ENCODE measurements at places on chromosomes 7 and 10.

DNA sequence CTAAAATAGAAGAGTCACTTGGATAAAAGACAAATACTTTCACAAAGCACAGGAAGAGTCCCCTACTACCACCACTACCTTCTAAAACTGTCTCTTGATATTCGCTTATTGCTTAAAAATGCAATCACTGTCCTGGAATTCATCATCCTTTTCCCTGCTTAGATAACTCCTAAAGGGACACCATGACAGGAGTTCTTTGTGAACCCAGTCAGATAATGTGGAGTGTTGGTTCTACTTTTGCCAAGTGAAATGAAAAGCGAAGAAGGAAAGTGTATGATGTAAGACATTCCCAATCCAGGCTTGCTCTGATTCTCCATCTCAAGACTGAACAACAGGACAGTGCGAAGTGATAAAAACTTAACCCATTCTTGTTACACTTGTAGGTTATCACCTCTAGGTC, 103.0 kb downstream of the MTERF1 start:
- no peak for DNase-seq

GRCh38 chr10:30959836-30960210, 71.8 kb downstream of the ZNF438 start:
- no peak for DNase-seq

DNA sequence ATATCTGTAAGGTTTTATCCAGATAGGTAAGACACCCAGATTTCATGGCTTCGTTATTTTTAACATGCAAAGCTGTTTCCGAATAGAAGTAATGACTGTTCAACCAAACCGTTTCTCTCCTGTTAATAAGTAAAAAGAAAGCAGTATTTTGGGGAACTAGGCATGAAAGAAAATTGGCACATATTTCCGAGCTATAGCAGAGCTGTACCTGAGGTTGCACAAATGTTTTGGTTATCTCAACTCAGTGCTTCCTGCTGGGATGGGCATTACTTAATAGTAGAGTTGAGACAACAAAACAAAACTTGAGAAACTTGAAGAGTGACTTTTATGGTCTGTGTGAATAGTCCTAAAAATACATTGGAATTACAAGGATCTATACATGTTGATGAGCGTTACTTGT, 564.3 kb upstream of the SORCS1 start:
- DNase-seq: no peak

DNA sequence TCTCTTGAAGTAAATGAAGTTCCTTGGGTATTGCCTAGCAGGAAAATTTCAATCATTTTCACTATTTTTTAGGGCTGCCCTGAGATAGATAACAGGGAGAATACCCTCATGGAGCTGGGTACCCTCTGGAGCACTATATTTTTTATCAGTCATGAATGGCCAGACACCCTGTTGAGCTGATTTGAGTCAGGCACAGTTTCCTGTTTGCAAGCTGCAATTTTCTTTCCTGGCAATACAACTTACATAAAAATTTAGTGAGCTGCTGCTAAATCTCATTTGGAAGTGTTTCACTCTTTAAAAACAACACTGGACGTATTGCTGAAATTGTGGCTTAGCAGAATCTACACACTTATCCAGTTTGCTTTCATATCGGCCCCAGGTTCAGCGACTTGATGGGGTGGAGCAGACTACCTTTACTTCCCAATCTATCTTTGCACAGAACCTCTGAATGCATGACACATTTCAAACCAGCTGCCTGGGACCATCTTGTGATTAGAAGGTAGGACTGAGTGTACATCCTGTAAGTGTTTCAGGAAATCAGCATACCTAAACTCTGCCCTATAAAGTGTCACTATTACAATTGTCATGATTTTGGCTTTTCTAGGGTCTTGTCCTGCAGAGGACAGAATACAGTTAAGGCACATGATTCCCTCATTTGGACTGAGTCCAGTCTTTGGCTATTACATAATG, 125.7 kb upstream of the FAM3C start:
- DNase-seq: no peak

- DNase-seq: no peak
These were observed 4.2 kb downstream of the NOS3 start for GRCh38 chr7:150994838-150995510.

DNA sequence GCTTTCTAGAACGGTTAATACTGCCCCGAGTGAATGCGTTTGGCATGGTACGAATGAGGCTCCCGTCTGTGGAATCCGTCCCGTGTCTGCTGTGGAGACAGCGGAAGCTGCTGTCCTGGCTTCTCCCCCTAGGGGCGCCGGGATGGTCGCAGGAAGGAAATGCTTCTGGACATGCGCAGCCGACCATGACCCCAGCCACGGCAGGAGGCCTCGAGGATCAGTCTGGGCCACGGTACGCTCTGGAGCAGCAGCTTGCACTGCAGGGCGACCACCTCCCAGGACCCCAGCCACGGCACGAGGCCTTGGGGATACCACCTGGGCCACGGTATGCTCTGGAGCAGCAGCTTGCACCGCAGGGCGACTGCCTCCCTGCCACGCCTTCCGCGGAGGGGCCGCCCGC, 107.9 kb downstream of the CYTH3 start:
- DNase-seq: no peak

GRCh38 chr7:69402696-69403095, 195.6 kb upstream of the AUTS2 start:
- no peak for DNase-seq

- no peak for DNase-seq
These were observed 16.1 kb downstream of the USP6NL start for GRCh38 chr10:11595395-11595692.

- DNase-seq: no peak
These were observed 112.3 kb downstream of the VWC2 start for GRCh38 chr7:49885593-49886285.

DNA sequence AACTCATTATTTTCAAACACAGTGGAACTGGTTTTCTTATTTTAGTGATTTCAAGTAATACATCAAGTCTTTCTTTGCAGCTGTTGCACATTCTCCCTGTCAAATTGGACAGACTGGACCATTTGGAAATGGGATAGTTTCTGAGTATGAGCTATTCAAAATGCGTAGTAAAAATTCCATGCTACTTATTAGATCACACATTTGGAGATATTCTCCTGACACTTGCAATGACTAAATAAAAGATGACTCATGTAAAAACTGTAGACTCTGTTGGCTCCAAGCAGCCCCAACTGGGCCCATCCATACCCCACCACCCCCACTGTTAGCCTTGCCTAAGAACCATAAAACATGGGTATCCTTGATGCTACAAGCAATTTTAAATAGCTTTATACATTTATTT, 25.9 kb upstream of the BICC1 start:
- no peak for DNase-seq

GRCh38 chr7:149196705-149197171, 1.4 kb downstream of the ZNF282 start:
- no peak for DNase-seq

DNA sequence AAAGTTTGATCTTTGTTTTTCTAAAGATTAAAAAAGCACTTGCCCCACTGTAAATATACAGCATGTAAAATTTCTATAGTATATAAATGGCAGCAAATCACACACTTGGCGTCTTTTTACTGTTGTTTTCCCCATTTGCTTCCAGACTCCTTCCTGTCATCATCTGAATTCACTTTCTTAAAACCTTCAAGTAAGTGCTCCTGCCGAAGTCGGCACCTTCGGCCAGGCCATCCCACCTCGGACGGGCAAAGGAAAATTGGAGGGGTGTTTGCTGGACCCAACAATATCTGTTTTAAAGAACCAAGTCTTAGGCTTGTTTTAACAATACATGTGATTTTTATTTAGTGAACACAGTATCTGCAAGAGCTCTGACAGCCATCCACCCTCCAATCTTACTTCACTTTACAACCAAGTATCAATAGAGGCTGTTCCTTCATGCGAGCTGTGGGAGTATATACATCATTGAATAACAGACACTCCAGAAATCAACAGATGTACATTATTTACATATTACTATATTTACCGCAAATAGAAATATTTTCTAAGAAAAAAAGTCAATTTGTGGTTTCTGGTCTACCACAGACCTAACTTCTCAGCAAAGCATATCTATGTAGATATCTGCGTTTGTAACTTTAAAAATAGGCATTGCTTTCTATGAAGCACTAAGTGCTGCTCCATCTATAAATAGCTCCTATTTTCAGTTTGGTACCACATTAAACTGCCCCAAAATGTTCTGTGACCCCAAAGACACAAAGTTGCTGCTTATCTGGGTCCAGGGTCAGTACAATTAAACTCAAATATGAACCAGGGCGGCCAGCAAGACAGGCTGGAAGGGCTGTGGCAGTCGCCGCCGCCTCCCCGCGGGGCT, 110.7 kb downstream of the CYTH3 start:
- no peak for DNase-seq

- no peak for DNase-seq
These were observed 206.0 kb downstream of the CCDC3 start for GRCh38 chr10:12795315-12796110.

GRCh38 chr7:123401295-123401694, 133.1 kb downstream of the IQUB start:
- no peak for DNase-seq

GRCh38 chr7:11261470-11261869, 287.8 kb downstream of the PHF14 start:
- DNase-seq: no peak

DNA sequence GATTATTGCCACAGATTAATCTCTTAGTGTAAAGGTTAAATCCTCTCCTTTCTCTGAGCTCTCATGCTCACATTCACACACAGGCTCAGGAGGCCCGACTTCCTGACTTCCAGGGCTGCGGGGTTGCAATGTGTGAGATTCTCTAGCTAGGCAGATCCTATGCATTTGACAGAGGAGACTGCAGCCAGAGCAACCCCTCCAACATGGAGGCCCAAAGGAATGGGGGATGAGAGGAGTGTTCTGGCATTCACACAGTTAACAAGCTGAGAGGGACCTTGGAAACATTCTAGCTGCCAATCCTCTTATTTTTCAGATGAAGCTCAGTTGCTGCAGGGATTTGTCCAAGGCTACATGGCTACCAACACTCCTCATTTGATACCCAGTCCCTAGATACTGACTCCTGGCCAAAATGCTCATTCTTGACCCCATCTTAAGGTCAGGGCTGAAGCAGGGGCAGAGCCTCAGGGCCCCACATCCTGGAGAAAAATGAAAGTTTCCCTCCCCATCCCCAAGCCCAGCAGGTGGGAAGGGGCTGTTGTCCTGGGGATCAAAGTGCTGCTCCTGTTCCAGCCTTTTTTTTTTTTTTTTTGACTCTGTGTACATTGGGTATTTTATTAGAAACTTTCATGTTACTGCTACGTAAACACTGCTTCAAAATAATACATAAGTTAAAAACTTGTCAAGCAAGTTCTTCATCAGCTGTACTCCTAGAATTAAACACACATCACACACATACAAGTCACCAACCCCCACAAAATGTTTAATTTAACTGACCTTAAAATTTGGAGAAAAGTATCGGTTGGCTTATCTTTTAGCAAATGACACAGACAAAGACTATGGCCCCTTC, 325.6 kb downstream of the PLXNA4 start:
- DNase-seq: no peak

DNA sequence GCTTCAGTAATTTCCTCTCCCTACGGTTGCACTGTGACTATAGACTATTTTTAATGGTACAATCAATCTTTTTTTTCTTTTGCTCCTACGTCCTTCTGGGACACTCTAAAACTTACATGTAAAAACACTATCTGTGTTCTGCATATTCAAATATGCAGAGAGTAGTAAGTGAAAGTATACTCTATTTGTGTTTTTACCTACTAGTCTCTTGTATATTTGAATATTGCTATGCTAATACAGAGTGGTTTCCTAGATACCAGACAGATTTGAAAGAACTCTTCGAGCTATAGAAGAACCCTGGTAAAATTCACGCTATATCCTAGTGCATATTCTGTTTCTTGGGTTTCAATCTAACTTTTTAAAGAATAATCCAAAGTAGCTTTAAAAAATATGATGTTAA, 200.8 kb upstream of the LRRN3 start:
- DNase-seq: no peak

GRCh38 chr7:42278344-42278743, 41.3 kb upstream of the GLI3 start:
- no peak for DNase-seq

- peak; percentile 85 for DNase-seq
These were observed 41.2 kb downstream of the ZCCHC24 start for GRCh38 chr10:79404231-79404609.

DNA sequence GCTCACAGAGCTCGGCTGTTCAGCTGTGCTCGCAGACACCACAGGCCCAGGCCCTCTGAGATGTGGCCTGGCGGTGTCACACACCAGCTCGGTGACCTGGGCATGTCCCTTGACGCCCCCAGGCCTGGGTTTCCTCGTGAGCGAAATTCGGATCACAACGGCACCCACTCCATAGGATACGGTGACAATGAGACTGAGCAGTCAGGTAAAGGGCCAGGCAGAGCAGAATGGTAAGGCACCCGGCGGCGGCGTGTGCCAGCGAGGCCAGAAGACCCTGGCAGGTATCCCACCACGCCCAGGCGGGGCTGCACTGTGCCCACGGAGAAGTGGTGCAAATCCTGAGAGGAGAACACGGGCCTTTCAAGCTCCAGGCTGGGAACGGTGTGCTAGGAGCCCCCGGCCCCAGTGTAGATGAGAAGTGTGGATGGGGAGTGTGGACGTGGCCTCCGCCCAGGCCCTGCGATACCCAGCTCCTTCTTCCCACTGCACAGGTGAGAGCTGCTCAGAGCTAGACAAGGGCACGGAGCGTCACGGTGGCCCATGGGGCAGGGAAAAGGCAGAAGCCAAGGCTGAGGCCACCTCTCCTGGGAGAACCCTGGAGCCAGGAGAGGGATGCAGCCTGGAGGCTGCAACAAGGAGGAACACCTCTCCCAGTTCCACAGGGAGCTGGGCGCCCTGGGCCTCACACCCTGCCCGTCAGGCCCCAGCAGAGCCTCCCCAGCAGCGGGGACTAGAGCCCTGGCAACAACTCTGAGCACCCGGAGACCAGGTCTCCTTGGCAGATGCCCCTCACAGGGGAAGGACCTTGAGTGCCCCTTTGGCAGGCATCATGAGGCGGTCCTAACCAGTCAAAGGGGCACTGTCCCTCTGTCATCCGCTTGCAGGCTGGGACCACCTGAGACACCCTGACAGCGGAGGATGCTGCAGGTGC, 219.1 kb downstream of the MAD1L1 start:
- peak; percentile 29 for DNase-seq

- DNase-seq: peak; percentile 73
These were observed 118.2 kb downstream of the CDK6 start for GRCh38 chr7:92717993-92718716.

DNA sequence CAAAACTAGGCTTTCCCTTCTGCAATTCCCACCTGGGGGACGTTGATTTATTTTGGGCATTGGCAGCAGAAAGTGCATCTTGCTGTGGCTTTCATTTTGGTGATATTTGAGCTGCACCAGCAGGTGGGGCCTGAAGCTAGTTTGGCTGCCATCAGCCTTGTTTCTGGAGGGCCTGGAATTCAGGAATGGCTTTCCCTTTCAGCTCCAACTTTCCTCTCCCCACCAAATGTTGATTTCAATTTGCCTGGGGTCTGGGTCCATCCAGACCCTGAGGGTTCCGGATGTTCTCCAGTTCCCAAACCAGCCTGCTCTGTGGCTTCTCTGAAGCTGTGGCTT, 640.4 kb downstream of the TYW1 start:
- no peak for DNase-seq
